ENCODE measurements at places on chromosomes 2 and 18. TPM values are rescaled to one million over a fixed set of nuclear protein-coding genes. Genes with fewer than 3 reads are reported as not detected.

DNA sequence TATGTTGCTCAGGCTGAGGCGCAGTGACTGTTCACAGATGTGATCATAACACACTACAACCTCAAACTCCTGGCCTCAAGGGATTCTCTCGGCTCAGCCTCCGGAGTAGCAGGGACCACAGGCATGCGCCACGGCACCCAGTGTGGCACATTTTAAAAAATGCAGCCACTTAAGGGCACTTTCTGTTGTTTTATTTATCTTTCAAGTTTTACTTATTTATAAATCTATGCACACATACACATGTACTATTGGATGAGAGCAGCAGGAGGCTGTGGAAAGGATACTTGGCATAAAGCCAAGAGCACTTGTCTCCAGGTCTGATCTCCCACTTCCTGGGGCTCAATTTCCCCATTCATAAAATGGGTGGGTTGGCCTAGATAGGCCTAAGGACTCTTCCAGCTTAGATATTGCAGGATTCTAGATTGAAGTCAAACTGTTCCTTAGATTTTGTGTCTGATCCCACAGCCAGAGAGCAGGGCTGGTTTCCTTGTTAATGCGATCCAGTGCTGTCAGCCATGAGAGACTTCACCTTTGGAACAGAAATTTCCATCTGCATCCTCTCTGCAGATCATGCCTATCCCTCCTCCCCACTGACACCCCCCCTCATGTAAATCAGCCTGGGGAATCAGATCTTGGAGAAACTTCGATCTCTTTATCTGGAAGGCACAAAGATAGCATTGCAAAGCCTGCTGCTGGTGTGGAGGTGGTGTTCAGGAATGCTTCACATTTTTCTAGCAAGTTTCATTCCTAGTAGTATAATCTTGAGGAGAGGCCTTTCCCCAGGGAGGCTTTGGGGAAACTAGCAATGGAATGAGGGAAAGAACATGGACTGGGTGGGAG is 24.7 kb downstream of the PCBP1 start:
- no peak for DNase-seq
- no peaks in the 10 kb centered on the region for H3K36me3 ChIP-seq
- H3K4me1 ChIP-seq = peaks cover 76% of the 10 kb centered on the region
- no peaks in the 10 kb centered on the region for H3K27me3 ChIP-seq

- H3K4me1 ChIP-seq = no peaks in the 10 kb centered on the region
- peaks cover 2% of the 10 kb centered on the region for H3K27me3 ChIP-seq
- no peaks in the 10 kb centered on the region for H3K36me3 ChIP-seq
- no peak overlapping the region for H3K27ac ChIP-seq
- no peak for DNase-seq
Observed at GRCh38 chr2:207015901-207016300, 76.6 kb downstream of the CPO start.

DNAJC27 gene
- total RNA-seq = 13.8 TPM

- no peak overlapping the region for H3K27ac ChIP-seq
- no peak overlapping the region for H3K4me3 ChIP-seq
- no peaks in the 10 kb centered on the region for H3K36me3 ChIP-seq
- no peaks in the 10 kb centered on the region for H3K4me1 ChIP-seq
- peaks cover 3% of the 10 kb centered on the region for H3K27me3 ChIP-seq
- no peak for DNase-seq
Observed at GRCh38 chr2:183348492-183348891, 224.2 kb downstream of the NUP35 start.

- peaks cover 61% of the 10 kb centered on the region for H3K4me1 ChIP-seq
- peaks cover 40% of the 10 kb centered on the region for H3K36me3 ChIP-seq
- no peak for DNase-seq
Observed at GRCh38 chr2:74052732-74053710, 68.3 kb downstream of the TET3 start.

GRCh38 chr2:162164802-162165201 is 12.8 kb upstream of the GCG start:
- DNase-seq = no peak
- H3K4me1 ChIP-seq = no peaks in the 10 kb centered on the region
- H3K36me3 ChIP-seq = no peaks in the 10 kb centered on the region
- peaks cover 37% of the 10 kb centered on the region for H3K27me3 ChIP-seq
- H3K27ac ChIP-seq = no peak overlapping the region
- no peak overlapping the region for H3K4me3 ChIP-seq

- H3K4me3 ChIP-seq = no peak overlapping the region
- H3K36me3 ChIP-seq = no peaks in the 10 kb centered on the region
- no peaks in the 10 kb centered on the region for H3K4me1 ChIP-seq
- H3K27me3 ChIP-seq = peaks cover 14% of the 10 kb centered on the region
- DNase-seq = no peak
Observed at GRCh38 chr2:181697571-181697970, 17.3 kb upstream of the NEUROD1 start.

- no peak overlapping the region for H3K4me3 ChIP-seq
- H3K27ac ChIP-seq = no peak overlapping the region
- DNase-seq = no peak
- peaks cover 16% of the 10 kb centered on the region for H3K4me1 ChIP-seq
- H3K36me3 ChIP-seq = peaks cover 5% of the 10 kb centered on the region
Observed at GRCh38 chr2:238015705-238016104, 45.1 kb upstream of the SCLY start.

- H3K4me3 ChIP-seq = no peak overlapping the region
- H3K27ac ChIP-seq = no peak overlapping the region
- no peaks in the 10 kb centered on the region for H3K27me3 ChIP-seq
- no peaks in the 10 kb centered on the region for H3K4me1 ChIP-seq
- no peak for DNase-seq
Observed at GRCh38 chr18:35695803-35696202, 114.3 kb downstream of the GALNT1 start.
